Anterior cingulate cortex (tissue), 58 donors: ENCODE measurements at places on chromosomes 4 and X.

- DNase-seq: no peak
These were observed 31.8 kb downstream of the PROM1 start for GRCh38 chr4:16051980-16052379.

GRCh38 chrX:68685685-68686084, 38.2 kb downstream of the STARD8 start:
- no peak for DNase-seq

DNA sequence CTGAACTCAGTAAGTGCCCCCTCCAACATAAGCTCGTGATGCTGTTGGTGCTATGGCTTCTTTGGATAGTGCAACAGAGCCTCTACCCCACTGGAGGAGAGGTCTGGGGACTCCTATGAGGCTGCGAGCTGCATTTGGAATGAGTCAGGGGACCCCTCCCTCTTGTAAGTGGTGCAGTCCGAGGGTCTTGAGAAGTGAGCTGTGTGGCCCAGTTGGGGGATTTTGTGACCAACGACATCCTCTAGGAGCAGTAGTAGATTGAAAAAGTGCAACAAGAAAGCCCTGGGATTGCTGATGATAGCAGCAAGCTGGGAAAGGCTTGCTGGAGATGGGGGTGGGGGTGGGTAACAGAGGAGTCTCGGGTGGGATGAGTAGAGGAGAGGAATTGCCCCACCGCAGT, 3.1 kb downstream of the FRMPD3 start:
- DNase-seq: no peak

DNA sequence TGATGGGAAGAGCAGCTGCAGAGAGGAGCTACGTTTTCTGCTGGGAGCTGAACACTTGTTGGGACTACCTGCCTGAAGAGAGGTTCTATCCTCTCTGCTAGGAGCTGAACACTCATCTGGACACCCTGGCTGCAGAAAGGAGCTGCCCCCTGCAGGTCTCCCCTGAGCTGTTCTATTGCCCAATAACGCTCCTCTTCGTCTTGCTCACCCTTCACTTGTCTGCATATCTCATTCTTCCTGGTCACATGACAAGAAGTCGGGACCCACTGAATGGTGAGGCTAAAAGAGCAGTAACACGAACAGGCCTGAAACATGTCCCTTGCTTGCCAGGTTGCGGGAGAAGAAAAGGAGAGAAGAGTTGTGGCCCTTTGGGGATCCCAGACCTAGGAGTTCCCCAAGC, 27.8 kb downstream of the NAA11 start:
- DNase-seq: no peak

DNA sequence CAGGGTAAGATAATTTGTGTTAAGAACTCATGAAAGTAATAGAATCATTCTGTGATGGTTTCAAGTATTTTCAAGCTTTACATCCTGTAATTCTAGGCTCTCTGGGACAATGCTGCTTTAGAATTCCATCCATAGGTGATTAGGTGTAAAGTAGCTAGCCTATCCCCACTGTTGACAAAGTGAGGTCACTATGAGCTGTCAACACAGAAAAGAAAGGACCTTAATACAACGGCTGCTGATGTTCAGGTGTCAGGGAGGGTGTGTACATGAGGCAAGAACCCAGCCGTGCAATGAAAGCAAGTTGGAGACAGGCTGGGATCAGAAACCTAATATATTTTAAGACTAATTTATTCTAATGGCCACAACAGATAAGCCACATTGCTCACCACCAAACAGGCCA, 36.8 kb upstream of the SH3RF1 start:
- DNase-seq: no peak

DNA sequence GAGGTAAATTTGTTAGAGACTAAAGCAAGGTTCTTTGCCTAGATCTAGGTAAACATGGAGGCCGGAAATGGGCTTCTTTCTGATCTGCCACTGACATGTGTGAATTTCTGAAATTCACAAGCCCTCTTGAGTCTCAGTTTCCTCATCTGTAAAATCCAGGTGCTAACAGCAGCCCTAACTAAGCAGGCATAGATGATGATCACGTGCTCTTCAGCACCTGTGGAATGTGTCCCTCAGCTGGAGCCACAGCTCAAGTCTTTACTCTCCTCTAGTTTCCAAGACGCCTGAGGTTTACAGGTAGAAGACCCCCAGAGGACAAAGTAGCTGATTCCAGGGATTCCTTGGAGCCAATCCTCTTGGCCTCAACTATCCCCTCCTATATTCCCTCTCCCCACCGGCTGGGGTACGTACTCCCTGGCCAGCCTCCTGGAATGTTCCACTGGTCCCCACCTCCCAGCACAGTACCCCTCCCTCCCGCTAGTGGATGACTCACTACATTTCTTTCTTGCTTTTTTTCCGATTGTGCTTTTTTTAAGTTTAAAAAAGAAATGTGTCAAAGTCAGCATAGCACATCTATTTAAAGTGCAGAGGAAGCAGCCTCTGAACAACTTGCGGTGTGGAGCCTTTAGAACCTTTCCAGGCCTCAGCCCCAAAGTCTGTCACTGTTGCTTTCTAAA, 98.4 kb downstream of the PHKA2 start:
- no peak for DNase-seq
